ENCODE measurements at places on chromosomes 4 and X.
A peak's percentile ranks its signal among the peaks of the same experiment; 100 is the strongest.

DNA sequence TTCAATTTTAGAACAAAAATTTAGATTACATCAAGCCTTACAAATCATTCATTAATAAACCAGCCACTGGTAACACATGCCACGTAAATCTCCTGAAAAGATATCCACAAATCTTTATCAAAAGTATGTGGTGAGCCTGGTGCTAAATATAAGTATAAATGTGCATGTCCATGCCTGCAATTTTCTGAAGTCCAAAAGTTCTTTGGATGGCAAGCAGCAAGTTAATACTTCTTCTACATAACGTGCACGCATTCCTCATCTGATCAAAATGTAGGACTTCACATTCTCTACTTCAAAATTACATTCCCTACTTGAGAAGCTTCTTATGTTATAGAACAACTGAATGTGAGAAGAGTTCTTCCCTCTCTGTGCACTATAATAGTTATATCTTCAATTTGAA lies 49.8 kb downstream of the HHIP start:
- no peak for DNase-seq

DNA sequence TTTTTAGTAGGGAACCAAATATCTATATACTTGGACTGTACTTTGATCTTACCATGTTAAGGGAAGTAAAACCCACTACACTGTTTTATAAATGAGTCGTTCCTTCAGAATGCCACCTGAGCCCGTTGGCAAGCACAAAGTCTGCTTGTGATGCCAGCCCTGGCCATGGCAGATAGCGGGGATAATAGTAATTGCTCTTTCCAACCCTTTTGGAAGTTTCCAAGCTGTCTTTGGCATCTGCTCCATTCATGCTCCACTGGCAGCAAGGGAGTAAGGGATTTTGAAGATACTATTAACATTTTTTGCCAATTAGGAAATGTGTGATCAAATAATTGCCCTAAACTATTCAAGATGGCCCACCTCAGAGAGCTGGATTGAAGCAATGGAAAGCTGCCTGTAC lies 689.2 kb upstream of the SLIT2 start:
- no peak for DNase-seq

- no peak for DNase-seq
These were observed 97.2 kb upstream of the ACSL4 start for GRCh38 chrX:109830157-109830703.

DNA sequence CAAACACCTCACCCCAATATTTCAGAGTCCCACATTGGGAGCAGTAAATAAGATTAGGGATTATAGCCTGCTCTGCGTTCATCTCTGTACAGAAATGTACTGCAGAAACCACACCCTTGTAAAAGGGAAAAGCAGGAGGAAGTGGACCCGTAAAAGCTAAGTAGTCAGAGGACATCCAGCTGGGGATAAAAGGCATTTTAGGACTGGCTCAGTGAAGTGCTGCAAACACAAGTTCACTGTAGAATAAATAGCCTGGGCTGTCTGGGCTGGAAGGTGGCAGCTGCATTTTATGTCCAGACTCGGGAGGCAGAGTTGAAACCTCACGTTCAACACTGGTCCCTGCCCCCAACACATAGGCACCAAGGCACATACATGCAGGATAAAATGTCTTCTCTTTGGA lies 178.7 kb upstream of the FAT1 start:
- DNase-seq, result no peak

DNA sequence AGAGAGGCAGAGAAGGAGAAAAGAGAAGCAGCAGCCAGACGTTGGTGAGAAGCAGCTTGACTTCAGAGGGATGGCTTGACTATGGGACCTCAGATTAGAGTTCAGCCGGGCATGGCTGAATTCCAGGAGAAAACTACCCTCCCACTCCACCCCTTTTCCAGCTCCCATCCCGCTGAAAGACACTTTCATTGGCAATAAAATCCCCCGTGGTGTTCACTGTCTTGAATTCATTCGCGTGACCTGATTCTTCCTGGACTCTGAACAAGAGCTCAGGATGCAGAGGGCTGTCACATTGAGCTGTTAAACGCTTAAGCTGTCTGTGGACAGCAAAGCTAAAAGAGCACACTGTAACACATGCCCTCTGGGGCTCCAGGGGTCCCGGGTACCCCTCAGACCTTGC lies 1575.3 kb upstream of the AGA start:
- no peak for DNase-seq

DNA sequence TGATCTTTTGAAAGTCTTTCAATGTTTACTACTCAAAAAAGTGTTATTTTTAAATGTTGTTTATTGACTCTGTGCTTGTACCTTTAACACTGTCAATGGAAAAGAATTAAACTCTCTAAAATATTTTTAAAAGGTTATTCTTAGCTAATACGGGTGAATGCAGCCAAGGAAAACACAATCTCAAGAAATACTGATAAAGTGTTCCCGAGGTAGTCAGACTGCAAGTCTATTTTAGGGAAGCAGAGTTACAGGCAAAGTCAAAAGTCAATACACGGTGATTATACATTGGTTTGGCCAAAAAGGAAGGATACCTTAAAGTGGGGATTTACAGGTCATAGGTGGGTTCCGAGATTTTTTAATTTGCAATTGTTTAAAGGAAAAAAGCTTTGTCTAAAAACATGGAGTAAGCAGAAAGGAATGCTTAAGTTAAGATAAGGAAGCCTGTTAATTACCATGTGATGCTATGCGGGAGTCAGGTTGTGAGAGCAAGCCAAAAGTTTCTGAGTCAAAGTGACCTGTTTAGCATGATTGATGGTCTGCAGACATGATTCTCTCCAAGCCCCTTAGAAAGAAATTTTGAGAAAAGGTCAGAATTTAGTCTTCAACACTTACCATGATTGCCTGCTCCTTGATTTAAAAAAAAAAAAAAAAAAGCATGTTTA lies 288.4 kb downstream of the KLHL4 start:
- no peak for DNase-seq

GRCh38 chrX:73267206-73267605 lies 52.6 kb upstream of the NAP1L2 start:
- no peak for DNase-seq

GRCh38 chrX:38336538-38337240 lies 9.4 kb upstream of the RPGR start:
- DNase-seq, result no peak

GRCh38 chr4:8507196-8507570 lies 66.6 kb downstream of the TRMT44 start:
- DNase-seq, result no peak

DNA sequence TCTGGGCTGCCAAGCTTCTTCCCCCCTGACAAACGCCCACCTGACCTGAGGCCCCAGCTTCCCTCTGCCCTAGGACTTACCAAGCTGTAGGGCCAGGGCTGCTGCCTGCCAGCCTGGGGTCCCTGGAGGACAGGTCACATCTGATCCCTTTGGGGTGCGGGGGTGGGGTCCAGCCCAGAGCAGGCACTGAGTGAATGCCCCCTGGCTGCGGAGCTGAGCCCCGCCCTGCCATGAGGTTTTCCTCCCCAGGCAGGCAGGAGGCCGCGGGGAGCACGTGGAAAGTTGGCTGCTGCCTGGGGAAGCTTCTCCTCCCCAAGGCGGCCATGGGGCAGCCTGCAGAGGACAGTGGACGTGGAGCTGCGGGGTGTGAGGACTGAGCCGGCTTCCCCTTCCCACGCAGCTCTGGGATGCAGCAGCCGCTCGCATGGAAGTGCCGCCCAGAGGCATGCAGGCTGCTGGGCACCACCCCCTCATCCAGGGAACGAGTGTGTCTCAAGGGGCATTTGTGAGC lies 37.0 kb downstream of the HTRA3 start:
- DNase-seq, result no peak

DNA sequence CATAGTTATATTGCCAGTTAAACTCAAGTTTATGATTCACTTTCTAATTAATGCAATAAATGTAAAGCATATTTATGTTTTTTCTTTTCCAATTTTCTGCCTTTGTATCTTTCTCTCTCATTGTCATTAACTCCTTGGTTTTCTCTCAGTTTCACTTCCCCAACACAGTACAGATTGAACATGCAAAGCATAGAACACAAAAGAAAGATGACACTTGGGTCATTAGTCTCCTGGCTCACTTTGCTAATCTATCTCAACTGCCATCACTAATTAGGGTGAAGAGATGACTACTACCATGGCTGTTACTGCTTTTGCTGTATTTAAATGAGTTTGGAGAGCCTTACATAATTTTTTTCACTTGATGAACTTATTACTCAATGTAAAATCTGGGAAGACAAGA lies 12.3 kb upstream of the NAA11 start:
- no peak for DNase-seq

DNA sequence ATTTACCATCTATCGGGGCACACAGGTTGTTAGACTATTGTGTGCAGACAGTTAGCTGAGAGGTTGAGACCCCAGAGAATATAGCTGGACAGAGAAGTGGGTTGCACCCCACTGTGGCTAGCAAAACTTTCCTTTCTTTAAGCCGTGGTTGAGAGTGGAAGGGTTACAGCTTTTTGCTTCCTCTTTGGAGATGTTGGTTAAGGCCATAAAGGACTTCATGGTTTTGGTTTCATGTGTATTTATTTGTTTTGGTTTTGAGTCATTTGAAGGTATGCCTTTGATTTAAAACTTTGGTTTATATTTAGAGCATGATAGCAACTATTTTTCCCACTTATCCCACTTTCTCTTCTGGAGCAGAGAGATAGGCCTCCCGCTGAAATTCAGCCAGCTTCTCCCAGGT lies 274.3 kb upstream of the IL1RAPL1 start:
- DNase-seq, result no peak

DNA sequence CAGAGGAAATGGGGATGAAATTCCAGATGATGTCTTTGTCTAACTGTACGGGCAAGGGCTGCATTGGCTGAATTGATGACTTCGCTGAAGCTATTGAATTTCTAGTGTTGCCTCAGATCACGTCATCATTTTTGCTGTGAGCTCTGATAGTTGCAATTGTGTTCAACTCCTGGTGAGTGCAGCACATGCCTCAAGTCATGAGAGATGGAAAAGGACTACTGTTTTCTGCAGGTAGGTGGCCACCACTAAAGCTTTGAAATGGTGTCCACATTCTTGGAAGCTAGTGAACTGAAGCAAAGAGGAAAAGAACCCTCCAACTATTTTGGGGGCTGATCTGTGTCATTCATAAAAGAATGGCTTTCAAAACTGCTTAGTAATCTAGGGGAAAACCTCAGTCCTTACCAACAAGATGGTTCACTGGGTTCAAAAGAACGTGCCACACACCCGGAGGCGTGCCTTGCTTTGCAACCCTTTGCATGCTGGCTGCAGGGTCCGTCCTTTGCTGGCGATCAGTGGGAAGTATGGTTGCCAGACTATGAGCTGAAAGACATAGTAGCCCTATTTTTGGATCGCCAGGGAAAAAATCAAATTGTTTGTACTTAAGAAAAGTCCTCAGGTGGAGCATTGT lies 88.1 kb upstream of the STOX2 start:
- DNase-seq, result no peak

DNA sequence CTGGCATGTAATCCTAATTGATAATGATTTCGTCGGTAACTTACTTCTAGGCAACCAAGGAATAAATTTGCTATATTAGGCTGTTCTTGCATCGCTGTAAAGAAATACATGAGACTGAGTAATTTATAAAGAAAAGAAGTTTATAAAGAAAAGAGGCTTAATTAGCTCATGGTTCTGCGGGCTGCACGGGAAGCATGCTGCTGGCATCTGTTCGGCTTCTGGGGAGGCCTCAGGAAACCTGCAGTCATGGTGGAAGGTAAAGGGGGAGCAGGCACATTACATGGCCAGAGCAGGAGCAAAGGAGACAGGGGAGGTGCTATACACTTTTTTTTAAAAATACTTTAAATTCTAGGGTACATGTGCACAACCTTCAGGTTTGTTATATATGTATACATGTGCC lies 290.2 kb downstream of the STK32B start:
- no peak for DNase-seq

GRCh38 chr4:108166038-108166437 lies 2.7 kb downstream of the LEF1 start:
- DNase-seq, result no peak

DNA sequence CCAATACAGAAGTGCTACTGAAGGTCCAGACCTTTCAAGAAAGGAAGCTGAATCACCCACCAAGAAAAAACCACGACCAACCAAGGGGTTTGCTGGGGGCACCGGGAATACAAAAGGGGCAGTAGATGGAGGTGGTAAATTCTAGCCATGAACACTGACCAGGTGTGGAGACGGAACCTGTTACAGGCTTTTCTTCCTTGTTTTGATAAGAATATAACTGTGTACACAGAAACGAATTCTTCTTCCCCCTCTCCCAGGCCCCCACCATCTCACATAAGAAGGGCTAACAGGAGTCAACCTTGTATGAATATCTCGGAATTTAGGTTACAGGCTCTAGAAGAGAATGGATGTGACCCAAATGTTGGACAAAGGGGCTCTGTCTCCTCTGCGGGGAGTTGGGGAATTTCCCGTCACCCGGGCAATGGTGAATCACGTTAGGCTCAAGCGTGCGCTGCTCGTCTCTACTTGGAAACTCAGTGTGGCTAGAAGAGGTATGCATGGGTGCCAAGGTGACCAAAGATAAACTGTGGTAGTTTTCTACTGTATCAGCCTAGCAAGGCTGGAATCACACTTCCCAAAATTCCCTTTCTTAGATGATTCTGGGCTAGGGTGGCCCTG lies 87.0 kb downstream of the AFAP1 start:
- peak; percentile 72 for DNase-seq

DNA sequence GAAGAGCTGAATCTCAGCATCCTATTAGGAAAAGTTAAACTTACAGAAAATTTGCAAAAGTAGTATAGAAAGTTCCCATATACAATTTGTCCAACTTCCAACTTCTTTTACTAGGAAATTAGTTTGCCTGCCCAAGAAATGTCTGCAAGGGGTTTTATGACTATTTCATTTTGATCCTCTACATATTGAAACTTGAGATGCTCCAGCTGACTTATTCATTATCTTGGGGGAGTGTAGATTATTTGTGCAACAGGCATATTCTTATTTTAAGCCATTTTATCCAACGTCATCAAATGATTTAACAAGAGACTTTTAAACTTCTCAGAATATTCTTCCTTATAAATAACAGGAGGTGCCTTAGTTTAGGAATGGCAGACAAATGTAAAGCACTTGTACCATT lies 317.1 kb upstream of the FTHL17 start:
- DNase-seq, result no peak

DNA sequence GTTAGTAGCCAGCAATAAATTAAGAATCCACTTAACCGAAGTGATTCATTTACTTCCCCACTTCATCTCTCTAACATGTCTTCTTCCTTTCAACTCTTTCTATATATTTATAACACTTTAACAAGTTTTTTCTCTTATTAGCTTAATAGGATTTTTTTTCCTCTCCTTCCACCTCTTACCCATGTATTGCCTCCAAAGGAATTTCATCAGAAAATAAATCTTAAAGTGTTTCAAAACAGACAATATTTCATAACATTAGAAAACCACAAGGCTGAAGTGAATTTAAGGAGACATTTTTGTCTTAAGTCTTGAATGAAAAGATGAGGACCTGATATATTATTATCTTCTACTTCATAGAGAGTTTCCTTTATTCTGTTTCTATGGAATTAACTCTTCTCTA lies 101.5 kb downstream of the PDGFC start:
- no peak for DNase-seq

DNA sequence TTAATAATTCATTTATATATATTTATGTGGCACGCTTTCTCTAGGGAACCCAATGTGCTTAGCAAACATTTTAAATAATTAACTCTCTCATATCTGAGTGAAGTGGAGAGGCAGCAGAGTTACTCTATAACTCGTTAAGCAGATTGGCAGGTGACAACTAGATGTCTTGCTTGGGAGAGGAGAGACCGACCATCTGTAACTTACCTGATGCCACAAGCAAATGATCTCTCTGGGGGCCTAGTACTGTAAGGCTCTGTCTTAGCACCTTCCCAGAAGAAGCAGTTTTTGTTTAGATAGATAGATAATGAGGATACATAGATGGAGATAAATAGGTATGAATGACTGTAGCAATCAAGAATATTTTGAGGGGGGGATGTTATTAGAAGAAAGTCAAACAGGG lies 11.9 kb upstream of the SEL1L3 start:
- no peak for DNase-seq

All from PC-9 (cell line).